ENCODE measurements at places on chromosomes 2 and 18. TPM values are rescaled to one million over a fixed set of nuclear protein-coding genes. Genes with fewer than 3 reads are reported as not detected.

The UBE2E3 gene
- 48.4 TPM for total RNA-seq

The SH3RF3 gene
- 8.0 TPM for total RNA-seq

GRCh38 chr18:4589056-4589800, 134.1 kb upstream of the DLGAP1 start:
- no peak for DNase-seq

- no peak for DNase-seq
Observed at GRCh38 chr2:177296040-177296439, 31.5 kb upstream of the NFE2L2 start.

DNA sequence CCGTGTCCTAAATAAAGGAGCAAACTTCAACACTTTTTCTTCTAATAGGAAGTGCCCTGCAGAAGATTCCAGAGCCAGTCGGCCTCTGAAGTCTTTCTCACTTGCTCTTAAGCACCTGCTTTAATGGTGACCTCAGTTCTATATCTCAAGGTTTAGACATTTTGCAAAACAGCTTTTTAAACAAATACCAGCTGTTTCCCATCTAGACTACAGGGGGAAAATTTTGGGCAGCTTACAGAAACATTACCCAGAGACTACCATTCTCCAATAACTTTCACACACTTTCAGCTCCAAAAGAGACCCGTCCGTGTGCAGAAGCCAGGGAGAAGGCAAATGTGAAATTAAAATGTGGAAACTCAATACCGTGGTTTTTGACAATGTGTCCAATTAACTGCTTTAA, 285.3 kb upstream of the CCDC68 start:
- no peak for DNase-seq
